Spleen (tissue), 13 donors: ENCODE measurements at places on chromosomes 3 and 15. TPM values are rescaled to one million over a fixed set of nuclear protein-coding genes. Genes with fewer than 3 reads are reported as not detected.

DNA sequence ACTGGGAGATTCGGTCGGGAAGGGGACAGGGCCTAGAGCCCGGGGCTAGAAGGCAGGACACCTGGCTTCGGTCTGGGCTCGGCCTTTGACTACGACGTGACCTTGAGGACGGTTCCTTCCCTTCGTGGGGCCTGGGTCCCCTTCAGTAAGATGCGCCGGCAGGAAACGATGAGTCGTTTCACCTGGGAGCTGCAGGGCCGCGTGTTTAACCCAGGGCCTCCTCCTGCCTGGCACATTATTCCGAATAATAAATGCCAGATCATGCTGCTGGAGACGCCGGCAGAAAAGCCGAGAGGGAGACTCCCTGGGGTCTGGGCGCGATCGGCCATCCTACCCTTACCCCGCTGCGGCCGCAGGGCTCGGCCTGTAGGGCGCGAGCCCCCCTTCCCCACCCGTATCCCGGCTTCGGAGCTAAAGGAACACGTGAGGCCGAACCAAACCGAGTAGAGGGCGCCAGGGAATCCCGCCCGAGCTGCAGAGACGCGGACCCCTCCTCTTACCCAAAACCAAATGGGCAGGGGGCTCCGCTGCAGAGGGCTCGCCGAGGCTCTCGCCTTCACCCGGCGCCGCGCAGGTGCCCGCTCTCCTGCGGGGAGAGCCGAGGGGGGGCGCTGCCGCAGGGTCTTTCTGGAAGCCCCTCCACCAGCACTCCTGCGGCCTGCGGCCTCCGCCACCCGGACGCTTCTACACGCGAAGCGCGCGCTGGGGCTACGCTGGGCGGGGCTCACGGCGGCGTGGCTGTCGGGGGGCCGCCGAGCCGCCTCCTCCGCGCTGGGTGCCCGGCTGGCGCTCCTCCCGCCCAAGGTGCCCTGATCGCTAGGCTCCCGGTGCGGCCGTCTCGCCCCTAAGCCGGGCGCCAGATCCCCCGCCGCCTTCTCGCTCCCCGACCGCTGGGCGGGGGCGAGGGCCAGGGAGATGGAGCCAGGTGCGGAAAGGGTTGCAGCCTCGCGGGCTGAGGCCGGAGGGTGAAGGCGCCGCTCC, at the start of gene BDH1:
Gene BDH1 (minus strand): TSS at position 688 of the 981 bp plus-strand sequence. CDS start 9,525 bp downstream, outside the sequence.
- DNase-seq = peak; percentile 92

DNA sequence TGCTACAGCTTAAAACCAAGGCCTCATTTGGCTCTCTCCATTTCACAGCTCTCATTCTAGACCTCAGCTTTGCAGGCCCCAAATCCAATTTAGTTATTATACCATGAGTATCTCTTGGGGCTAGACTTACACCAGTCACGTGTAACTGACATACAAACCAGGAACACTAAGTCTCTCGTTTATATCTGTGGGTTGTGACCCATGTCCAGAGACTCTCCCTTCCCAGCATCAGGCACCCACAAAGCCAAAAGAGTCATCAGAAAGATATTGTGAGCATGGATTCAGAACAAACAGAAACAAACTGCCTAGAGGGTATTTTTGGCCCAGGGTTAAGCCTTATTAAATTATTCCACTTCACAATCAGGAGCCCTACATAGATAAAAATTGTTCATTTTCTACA, 5.6 kb upstream of the CCDC13 start:
- DNase-seq = no peak

- no peak for DNase-seq
Measured at GRCh38 chr3:37147666-37148065, 26.7 kb downstream of the LRRFIP2 start.

DNA sequence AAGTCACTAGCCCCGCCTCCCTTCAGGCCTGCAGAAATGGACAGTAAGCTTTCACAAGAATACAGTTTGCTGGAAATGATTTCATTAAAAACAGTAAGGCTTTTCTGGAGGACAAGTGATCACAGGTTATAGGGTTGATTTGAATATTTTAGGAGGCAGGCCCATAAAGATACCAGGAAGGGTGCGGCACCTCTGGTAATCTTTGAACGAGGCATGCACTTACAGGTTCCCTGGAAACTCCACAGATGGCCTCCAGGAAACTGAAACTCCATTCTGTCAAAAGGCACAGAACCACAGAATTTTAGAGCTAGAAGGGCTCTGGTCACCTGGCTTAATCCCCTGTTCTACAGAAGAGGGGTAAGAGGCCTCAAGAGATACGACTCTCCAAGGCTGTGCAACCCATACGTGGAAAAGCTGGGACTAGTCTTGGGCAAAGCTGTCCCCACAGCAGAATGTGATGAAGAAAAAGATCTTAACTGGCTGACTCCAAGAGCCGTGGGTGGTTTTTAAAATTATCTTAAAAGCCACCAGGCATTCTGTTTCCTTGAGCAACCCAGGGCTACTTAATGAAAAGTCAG, 1.2 kb downstream of the STARD5 start:
- DNase-seq = no peak

- no peak for DNase-seq
Measured at GRCh38 chr3:96915445-96915844, 101.1 kb downstream of the EPHA6 start.

DNA sequence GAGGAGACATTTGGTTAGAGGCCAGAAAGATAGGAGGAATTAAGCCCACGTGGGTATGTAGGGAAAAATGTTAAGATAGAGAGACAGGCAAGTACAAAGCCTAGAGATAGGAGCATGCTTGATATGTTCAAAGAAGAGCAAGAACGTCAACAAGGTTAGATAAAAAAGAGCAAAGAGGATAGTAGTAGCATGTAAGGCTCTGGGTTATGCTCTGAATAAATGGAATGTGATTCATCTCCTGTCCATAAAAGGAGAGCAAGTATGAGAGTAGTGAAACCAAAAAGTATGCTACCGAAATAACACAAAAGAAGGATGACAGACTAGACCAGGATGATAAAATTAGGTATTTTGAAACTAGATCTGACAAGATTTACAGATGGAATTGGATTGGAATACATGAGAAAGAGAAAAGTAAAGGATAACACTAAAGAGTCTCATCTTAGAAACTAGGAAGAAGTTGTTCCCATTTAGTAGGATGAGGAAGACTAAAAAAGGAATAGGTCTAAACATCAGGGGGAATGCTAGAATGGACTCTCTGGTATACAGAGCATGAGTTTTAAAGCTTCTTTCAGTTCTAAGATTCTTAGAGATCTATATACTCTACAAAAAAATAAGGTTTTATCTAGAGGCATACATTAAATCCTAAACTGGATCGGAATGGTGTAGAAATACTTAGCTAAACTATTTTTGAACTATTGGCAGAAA, 59.1 kb downstream of the TRPM7 start:
- DNase-seq = no peak

GRCh38 chr3:130892759-130893375, 1.0 kb upstream of the ATP2C1 start:
- DNase-seq = no peak

GREM1 gene
- 0.94 TPM for total RNA-seq

CHL1 gene
- total RNA-seq = 12.2 TPM

DNA sequence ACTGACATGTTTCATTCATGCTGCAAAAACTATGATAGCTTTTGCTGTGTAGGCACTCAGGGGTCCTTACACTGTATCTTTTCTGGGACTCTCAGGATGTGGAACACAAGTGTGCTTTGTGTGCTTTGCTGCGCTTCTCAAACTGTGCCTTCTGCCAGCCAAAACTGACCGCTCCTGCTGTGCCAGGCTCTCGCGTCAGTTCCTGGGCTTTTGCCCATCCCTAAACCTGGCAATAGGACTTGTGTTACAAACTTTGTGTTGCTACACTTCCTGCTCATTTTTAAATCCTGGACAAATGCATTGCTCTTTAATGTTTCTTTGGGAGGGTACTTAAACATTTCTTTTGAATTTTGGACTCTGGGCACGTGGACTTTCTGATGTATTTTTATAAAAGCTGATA, 60.3 kb downstream of the DIPK2A start:
- DNase-seq = no peak

OCA2 gene
- 0.91 TPM for total RNA-seq

RASL12 gene
- total RNA-seq = 19.5 TPM

GRCh38 chr3:133301194-133301593, 98.7 kb upstream of the BFSP2 start:
- DNase-seq = no peak

- no peak for DNase-seq
Measured at GRCh38 chr3:62479326-62479725, 106.0 kb upstream of the FEZF2 start.

LRTM1 gene
- total RNA-seq = 5.0 TPM

HRG gene
- total RNA-seq = not detected

DNA sequence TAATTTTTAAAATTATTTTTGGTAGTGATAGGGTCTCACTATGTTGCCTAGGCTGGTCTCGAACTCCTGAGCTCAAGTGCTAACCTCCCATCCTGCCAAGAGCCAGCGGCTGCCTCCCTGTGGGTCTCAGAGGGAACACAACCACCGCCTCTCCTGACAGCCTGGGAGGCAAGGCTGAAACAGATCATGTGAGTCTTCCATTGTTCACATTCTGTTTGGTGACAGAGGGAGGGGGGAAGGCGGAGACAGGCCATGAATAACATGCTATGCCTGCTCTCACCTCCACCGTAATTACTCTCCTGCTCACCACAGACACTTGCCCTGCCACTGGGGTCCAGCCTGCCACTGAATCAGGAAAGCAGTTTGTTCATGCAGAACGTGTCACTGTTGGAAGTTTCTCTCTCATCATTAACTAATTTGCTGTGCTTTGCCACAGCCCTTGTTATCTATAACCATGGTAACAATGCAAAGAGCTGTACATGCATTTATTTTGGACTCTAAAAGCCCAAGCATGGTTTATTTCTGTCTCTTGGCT, 78.4 kb upstream of the RASGRF1 start:
- DNase-seq = no peak

DNA sequence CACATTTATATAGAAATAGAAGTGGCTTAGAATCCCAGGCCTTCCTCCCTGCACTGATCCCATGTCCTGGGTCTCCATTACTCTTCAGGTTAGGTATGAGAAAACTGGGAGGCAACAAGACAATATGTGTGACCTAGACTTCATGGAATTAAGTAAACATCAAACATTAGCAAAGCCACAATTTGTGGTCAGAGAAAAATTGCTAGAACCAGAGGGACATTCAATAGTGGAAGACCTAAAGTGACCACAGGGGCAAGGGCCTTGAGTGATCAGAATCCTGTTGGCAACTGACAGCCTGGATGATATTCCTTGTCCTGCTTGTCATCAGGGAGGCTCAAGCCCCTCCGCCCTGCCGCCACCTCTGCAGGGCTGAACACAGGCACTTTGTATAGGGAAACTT, 322.8 kb upstream of the CTNNB1 start:
- no peak for DNase-seq

DNA sequence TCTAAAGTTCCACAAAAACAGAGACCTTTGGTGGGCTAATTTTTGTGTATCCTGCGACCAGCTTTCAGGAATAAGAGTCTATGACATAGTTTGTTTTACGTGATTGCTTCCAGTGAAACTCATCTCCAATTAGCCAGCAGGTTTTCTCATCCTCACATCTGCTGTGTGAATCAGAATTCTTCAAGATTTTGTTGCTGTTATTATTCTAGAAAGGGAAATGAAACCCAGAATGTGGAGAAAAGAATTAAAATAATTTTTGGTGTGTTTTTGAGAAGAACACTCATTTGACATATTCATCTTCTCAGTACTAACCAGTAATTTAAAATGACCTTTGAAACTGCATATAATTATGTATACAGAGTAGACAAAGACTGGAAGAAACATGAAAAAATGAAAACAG, 175.9 kb downstream of the USP13 start:
- no peak for DNase-seq

FMN1 gene
- 42.1 TPM for total RNA-seq

GRCh38 chr15:98845138-98845884, 162.3 kb downstream of the PGPEP1L start:
- DNase-seq = no peak

DNA sequence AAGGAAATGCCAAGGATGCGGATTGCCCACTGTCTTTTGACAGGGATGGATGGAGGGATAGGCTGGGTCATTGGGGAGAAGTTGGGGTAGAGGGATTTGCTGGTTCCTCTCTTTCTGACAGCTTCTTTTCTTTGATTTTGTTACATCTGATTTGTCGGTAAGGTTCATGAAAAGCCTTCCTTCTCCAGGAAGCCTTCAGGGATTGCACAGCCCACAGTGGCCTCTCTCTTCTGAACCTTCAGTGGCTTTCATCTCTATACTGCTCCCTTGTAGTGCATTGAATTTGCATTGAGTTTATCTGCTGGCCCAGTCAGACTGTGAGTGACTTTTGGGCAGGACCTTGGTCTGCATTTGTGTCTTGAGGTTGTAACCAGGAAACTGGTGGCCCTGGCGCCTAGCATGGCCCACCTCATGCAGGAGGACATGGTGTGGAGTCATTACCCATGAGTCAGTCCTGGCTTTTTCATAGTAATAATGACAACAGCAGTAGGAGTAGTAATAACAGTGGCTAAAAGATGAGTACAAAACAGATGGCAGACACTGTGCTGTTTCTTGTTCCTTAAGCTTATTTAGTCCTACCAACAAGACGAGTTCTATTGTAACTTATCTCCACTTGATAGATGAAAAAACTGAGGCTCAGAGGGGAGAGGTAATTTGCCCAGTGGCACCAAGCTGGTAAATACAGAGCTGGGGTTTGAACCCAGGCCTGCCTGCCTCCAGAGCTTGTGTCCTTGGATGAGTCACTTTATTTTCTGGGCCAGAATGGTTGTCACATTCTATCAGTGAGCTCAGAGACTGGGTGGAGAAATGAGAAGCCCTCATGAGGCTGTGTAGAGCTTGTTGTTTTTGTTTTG, 28.4 kb downstream of the SMAD6 start:
- no peak for DNase-seq

DNA sequence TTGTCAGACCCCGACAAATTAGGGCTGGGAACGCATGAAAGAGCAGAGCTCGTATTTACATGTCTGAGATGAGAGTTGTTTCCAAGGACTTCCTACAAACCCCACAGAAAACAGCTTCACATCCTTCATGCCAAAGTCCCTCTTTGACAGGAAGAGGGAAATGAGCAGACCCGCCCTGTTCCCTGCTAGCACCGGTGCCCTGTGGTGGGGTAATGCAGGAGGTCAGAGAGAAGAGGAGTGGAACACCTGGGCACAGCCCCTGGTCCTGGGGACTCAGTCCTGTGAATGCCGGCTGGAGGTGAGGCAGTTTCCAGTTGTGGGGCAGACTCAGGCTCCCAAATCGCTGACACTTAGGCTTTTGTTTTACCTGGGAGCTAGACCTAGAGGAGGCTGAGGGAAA, 4.0 kb downstream of the PLA2G4D start:
- DNase-seq = no peak

DNA sequence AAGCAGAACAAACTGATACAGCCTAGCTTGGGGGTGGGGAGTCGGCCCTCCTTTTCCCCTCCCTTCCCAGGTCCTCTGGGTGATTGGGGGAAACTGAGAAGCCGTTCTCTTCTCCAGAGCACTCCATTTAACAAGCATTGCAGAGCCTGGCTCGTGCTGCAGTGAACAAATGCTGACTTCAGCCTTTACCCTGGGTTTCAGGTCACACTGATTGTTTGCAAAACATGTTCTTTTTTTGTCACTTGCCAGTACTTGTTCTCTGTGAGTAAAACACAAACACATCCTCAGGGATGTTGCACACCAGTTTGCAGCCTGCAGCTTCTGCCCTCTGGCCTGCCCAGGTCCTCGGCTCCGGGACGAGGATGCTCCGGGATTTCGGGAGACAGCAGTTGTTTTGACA, 132.8 kb downstream of the PGPEP1L start:
- DNase-seq = no peak

GRCh38 chr3:9409981-9410854, 12.8 kb downstream of the SETD5 start:
- DNase-seq = no peak

CLEC3B gene
- total RNA-seq = 295 TPM
